ENCODE measurements at places on chromosomes 13 and 19.

GRCh38 chr13:113405481-113406300 is 41.8 kb upstream of the GRTP1 start:
- no peak for DNase-seq

GRCh38 chr13:31913459-31913858 is 118.1 kb upstream of the FRY start:
- DNase-seq: no peak

GRCh38 chr13:39892721-39893685 is 237.5 kb downstream of the COG6 start:
- DNase-seq: peak; percentile 22

- no peak for DNase-seq
These were observed 4.1 kb downstream of the VSTM2B start for GRCh38 chr19:29529646-29530539.

GRCh38 chr19:681029-682019 is 5.1 kb downstream of the FSTL3 start:
- DNase-seq: peak; percentile 20

DNA sequence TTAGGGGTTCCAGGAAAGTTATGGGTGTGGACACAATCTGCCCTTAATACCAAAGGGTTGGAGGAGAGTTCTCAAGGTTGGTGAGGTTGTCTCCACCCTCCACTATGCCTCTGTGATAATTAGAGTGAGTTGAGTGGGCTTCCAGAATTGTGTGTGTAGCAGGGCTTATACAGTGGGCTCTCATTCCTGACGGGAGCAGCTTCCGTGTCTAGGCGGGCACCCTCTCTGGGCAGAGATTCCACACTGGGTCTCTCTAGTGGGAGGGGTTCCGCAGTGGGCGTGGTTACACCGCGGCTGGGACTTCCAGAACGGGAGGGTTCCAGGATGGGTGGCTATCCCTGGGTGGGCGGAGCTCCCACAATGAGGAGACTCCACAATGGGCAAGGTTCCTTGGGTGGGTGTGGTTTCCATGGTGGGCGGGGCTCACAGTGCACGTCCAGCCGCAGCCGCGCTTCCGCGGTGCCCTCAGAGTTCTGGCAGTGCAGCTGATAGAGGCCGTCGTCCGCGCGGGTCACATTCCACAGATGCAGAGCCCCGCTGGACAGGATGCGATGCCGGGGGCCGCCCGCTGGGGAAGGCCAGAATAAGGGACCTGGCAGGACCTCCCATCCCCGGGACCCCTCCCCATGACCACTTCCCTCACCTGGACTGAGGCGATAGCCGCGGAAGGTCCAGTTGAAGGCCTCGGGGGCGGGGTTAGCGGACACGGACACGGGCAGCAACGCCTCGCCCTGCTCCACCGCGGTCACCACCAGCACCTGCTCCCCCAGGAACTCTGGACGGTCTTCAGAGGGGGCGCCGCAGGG is 8.4 kb downstream of the NPHS1 start:
- DNase-seq: no peak

All from stimulated activated CD4-positive, alpha-beta T cell treated with anti-CD3 and anti-CD28 coated beads, Interleukin-4, amount 100 ng/mL, for 24 hours (primary cell).